Bronchial epithelial cell (primary cell): ENCODE measurements at places on chromosomes 1 and 21. TPM values are rescaled to one million over a fixed set of nuclear protein-coding genes. Genes with fewer than 3 reads are reported as not detected.

CFAP57 gene
- total RNA-seq, result under 0.01 TPM in 1 of 2 replicates, not detected in the other

DNA sequence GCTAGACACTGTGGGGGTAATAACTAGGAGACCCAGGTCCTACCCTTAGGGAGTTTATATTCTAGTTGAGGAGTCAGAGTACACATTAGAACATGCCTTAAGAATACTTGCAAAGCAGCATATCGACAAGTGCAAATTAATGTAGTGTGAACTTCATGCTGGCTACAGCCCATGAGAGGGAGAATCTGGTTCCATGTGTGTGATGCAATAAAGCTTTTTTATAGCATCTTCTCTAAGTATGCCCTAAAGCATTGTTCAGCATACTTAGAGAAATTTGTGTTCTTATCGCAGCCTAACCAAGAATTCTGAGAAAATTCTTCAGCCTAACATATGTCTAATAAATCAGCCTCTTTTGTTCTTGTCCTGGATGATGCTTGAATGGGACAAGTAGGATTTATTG lies 95.5 kb downstream of the SDCCAG8 start:
- DNase-seq, result no peak

DNA sequence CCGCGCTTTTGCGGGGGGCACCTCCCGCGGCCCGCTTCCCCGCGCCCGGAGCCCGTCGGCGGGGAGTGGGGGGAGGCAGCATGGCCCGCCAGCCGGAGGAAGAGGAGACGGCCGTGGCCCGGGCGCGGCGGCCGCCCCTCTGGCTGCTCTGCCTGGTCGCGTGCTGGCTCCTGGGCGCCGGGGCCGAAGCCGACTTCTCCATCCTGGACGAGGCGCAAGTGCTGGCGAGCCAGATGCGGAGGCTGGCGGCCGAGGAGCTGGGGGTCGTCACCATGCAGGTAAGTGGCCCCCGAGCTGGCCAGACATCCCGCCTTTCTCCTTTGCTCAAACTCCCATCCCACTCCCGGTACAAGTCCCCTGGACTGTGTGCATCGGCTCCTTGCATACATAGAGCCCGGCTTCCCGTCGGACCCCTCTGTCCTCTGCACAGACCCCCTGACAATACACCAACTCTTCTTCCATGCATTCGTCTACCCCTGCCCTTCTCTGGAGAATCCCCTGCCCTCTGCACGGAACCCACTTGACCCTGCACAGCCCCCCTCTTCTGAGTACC lies 812 bp downstream of the CACHD1 start:
- DNase-seq, result peak; percentile 8

DNA sequence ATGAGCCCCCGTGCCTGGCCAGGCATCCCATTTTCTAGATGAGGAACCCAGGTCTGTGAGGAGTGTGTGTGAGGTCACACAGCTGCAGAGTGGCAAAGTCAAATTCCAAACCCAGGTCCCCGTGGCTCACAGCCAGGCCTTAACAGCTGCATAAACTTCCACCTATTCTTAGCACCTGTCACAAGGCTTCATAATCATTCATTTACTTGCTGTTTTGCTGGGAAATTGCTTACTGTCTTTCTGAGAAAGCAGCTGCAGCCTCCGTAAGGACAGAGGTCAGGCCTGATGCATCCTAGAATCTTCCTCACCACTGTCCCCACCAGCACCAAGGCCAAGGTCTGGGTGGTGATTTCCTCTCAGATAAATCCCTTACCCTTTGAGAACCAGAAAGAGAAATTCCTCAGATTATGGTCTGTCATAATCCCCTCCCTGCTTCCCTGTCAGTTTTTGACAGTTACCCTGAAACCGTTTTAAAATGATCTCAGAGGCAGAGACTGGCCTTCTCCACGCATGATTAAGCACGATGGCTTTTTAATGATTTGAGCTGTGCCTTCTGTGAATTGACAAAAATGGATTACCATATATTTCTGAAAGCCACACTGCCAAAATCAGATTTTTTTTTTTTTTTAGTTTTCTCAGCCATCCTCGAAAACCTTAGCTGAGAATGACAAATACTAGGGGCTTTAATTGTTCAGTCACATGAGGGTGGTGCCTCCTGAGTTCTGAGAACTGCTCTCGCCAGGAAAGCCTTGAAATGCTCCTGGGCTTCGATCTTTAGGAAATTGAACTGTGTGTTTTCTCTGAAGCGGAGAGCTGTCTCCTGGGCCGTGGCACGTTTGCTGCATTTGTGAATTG lies 70.0 kb upstream of the SELENON start:
- no peak for DNase-seq

FYB2 gene
- total RNA-seq, result 0.13 TPM in 1 of 2 replicates, not detected in the other

- no peak for DNase-seq
Measured at GRCh38 chr1:172578586-172578985, 45.6 kb downstream of the SUCO start.
